ENCODE measurements at places on chromosomes 7 and 10. TPM values are rescaled to one million over a fixed set of nuclear protein-coding genes. Genes with fewer than 3 reads are reported as not detected.

DNA sequence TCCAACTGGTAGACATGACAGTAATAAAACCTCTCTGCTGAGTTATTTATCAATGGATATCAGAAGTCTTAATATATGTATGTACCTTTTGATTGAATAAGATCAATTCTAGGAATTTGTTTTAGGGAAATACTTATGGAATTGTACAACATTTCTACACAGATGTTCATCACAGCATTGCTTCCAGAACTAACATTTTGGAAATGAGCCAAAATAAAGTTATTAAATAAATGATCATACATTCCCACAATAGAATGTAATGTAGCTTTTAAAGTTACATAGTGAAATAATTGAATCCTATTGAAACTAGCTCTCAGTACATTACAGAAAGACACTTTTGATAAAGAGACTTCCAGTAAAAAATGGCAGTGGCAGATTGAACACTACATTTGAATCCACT, 481.6 kb upstream of the LRRN3 start:
- no peak for DNase-seq

DNA sequence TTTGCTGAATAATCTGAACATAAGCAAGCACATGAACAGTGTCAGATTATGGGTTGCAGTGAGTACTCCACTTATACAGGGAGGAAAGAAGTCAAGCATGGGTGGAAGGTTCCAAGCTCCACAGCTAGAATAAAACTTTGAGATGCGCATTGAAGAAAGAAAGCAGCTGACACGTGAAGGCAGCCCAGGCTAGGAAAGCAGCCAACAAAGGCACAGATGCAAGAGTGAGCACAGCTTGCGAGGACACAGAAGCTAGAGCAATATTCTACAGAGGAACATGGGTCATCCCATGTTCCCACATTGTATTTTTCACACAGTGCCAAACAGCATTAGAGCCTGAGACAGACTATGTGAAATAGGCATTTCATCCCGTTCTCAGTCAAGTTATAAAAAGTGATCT, 194.6 kb upstream of the TBX20 start:
- no peak for DNase-seq

GRCh38 chr7:45065031-45065995, 23.5 kb downstream of the NACAD start:
- no peak for DNase-seq

DNA sequence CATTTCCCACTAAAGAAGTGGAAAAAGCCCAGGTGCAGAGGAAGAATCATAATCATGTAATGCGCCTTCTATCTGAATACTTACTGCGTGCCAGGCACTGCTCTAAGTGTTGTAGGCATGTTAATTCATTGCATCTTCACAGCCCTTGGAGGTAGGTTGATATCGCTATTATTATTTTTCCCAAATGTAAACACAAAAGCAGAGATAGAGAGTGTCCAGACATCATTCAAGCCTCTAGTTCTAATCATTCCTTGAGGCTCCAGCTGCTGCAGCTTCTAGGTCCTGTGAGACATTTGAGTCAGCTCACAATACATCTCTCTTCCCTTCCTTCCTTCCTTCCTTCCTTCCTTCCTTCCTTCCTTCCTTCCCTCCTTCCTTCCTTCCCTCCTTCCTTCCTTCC, 25.0 kb downstream of the GALNTL5 start:
- no peak for DNase-seq

GRCh38 chr10:97500297-97500575, 1.5 kb downstream of the UBTD1 start:
- no peak for DNase-seq

DNA sequence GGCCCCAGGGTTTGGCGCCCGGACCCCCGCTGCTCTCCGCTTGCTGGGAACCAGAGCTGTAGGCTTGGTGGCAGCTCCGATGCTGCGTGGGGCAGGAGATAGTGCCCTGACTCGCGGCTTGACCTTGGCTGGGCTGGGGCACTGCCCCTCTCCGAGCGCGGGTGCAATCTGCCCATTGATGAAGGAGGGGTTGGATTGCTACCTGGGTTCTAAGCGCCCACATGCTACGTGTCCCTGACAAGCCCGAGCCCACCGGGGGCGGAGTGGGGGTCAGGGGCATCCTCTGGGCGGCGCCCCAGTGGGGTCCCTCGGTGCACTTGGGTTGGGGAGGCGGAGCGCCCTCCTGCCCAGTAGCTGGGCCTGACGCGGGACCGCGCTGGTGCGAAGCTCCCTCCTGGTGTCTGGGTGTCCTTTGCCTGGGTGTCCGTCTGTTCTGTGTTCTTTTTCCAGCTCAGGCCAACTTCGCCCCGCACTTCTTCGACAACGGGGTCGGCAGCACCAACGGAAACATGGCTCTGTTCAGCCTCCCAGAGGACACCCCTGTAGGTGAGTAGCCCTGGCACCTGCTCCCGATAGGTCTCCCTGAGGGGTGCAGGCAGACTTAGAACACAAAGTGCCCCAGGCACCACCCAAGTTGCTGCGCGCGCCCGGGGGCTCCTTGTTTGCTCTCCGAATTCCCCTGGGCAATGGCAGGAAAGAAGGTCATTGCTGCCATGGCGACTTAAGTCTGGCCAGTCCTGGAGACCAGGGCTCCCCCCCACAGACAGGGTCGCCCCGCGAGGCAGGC, 900 bp downstream of the CDHR1 start:
- no peak for DNase-seq

GRCh38 chr7:16743236-16743635, 10.3 kb upstream of the TSPAN13 start:
- DNase-seq = no peak

- DNase-seq = peak; percentile 95
Measured at GRCh38 chr7:76393116-76394031, 16.1 kb downstream of the SSC4D start.

DNA sequence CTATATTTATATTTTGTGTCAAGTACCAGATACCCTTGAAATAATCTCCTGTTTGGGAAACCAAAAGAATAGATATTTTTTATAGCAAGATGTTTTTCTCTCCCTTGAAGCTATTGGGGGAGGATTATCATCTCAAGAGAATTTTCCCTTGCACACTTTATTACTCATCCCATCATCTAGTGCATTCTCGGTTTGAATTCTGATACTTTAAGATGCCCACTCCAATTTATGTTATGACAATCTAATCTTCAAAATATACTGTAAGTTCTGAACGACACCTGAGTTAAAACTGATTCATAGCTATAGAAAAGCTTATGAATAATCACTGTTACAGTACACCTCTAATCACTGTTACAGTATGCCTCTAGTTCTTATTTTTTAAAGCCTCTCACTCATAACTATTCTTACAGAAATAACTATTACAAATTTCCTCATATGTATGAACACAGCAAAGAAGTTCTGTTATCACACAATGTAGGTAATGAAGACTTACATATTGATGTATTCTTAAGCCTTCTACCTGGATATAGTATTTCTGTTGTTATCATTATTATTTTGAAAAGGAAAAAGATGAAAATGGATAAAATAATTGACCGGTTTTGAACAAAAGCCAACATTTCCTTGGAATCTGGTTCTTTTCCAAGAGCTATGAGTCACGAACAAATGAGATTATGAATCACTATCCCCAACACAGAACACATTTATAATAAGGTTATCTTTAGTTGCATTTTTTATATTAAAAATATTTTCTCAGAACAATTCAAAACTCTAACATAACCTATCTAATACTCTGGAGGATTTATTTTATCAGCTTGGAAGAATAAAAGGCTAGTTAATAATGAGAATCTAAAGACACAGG, 72.3 kb upstream of the FAM13C start:
- no peak for DNase-seq

- DNase-seq = no peak
Measured at GRCh38 chr10:112532189-112532588, 85.2 kb downstream of the VTI1A start.

DNA sequence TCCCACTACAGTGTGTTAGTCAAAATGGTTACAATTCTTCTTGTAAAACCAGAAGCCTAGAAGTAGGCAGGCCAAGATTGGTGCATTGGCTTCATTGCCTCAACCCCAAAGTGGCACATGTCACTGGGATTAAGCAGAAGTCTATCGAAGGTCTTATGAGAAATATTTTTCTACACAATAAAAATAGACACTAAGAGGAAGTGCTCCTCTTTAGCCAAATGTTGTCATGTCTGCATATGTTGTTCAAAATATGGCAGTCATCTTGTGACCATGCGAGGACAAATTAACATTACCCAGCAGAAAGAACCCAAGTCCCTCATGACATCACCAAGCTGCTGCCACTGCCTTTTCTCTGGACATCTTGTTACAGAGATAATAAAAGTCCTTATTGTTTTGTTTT, 6.3 kb upstream of the NSMCE4A start:
- no peak for DNase-seq

GRCh38 chr10:124686707-124687376, 57.3 kb downstream of the FAM53B start:
- DNase-seq = no peak

DNA sequence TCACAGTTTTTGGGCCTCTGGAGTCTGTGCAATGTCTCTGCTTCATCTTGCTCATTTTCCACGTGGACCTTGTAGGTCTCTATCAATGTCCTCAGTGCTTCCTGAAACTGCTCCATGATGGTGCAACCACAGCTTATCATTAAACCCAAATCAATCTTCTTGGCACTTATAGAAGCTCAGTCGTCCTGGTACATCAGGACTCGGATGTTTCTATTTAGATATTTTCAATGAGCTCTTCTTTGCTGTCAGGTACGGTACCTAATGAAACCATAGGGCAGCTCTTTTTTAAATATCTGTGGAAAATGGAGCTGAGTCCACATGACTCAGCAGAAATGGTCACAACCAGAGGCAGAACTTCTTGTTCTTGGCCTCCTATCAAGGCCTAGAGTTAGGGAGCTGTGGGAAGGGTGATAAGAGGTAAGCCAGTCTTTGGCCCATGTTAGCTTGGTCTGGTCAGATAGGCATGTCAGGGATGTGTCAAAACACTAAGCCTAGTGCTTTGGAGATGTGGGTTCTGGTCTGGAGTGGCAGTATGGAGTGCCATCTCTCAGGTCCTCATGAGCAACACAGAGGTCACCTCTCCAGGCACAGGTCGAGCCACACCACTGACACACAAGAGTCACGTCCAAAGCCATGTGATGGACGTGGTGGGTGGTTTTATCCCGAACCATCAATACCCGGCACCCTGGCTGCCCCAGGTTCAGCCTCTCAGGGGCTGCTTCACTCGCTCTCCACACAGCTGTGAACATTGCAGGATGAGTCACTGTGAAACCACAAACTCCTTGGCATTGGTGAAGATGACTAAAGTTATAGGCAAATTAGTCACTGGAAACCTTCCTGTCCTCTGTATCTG, 87.0 kb downstream of the TBXAS1 start:
- DNase-seq = peak; percentile 89

DNA sequence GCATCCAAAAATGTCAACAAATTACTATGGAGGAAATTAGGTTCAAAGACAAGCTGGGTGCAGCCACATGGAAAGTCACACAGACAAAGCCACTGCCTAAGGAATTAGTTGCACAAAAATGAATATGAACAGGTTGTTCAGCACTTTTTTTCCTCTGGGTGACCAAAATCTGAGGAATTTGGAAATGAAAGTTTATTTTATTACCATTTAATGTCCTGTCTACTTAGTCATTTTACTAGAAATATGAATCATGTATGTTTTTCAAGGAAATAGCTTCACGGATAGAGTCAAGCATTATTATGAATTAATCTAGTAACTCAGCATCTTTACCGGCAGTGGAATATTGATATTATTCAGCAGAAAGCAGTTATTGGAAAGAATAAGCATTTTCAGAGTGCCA, 106.3 kb downstream of the ANK3 start:
- DNase-seq = no peak

DNA sequence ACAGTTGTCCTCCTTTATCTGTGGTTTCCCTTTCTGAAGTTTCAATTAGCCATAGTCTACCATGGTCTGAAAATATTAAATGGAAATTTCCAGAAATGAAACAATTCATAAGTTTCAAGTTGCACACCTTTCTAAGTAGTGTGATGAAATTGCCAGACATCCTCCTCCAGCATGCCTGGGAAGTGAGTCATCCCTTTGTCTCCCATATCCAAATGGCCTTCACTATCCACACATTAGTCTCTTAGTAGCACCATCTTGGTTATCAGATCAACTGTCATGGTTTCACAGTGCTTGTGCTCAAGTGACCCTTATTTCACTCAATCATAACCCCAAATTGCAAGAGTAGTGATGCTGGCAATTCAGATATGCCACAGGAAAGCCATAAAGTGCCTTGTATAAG, 83.4 kb upstream of the PPP1R9A start:
- DNase-seq = no peak

GRCh38 chr7:99109108-99110051, 34.5 kb downstream of the SMURF1 start:
- DNase-seq = no peak

GRCh38 chr7:143284591-143285469, at the start of gene TMEM139:
TSS of gene TMEM139 (plus strand) at chr7:143284958. CDS start at chr7:143285958, 1,000 bp downstream.
- no peak for DNase-seq

DNA sequence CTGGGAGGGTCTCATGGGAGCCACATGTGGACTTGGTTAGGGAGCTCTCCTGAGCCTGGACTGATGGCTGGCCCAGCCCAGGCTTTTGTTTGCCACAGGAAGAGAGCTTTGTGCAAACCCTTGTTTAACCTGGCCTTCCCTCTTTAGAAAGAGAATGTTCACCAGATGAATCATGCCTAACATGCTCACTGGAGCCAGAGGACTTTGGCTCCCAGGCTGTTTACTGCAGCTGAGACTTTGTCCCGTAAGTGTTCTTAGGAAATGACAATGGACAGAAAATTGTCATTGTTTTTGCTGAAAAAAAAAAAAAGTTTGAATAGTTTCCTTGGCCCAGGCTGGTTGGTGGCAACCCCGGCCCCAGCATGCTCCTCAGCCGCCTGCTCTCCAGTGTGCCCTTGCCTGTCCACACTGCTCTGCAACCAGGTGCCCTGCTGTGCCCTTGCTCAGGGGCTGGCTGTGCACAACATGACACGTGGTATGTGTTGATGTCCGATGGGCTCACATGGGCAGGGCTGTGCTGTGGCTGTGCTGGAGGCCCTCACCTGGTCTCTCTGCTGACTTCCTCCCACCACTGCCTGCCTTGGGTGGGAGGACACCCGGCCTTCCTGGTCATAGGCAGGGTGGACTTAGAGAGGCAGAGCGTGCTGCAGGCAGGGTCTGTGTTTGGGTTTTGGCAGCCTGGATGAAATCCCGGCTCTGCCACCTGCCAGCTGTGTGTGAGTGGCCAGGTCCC, 215.3 kb upstream of the ZNF32 start:
- no peak for DNase-seq

DNA sequence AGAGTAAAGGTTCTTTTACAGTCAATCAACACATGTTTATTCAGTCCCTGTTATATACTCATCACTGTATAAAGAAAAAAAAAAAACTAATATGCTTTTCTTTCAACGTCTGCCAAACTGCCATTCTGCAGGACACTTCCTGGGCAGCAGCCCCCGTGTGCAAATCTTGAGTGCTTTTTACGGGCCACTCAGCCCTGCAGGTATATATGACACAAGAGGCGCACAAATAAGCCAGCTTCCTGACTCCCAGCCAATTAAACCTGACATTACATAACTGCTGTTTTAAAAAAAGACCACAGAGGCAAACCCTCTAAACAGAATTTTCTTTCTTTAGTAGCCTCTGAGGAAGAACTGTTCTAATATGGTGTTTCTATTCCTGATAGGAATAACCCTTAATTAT, 263.0 kb upstream of the NEBL start:
- no peak for DNase-seq

Gene ZNF277
- 22.6 TPM for total RNA-seq

Gene ELFN1
- not detected for total RNA-seq

Gene LUC7L2
- total RNA-seq = 143 TPM

Gene EMX2
- total RNA-seq = not detected

Gene SFXN4
- total RNA-seq = 38.8 TPM

Gene HNRNPF
- 286 TPM for total RNA-seq

Gene ZKSCAN1
- total RNA-seq = 48.1 TPM

Gene UBE2D4
- total RNA-seq = 5.5 TPM

Gene TMEM225B
- 3.9 TPM for total RNA-seq

Gene PPRC1
- 77.2 TPM for total RNA-seq

Gene OPALIN
- total RNA-seq = not detected

Gene AEBP1
- total RNA-seq = 35.0 TPM

Gene APBB1IP
- total RNA-seq = 196 TPM
